ENCODE measurements at places on chromosomes 5 and 9. TPM values are rescaled to one million over a fixed set of nuclear protein-coding genes. Genes with fewer than 3 reads are reported as not detected.

DNA sequence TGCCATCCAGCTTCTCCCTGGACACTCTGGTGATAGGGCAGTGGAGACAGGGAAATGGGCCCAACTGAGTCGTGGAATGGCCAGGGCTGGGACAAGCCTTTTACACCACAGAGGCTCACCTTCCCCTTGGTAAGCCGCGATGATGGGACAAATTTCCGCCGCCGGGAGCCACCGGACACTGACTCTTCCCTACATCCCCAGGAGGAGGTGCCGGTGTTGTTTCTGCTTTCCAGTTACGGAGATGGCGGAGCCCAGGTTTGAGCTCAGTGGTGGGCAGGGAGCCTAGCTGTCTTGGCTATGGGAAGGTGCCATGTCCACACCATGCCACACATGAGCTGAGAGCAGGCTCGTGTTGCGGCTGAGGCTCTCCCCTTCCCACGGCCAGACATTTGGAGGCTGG, 19.9 kb upstream of the WNK2 start:
- DNase-seq = no peak
- H3K4me1 ChIP-seq = peaks cover 13% of the 10 kb centered on the region
- no peak overlapping the region for H3K4me3 ChIP-seq
- H3K27ac ChIP-seq = no peak overlapping the region

DNA sequence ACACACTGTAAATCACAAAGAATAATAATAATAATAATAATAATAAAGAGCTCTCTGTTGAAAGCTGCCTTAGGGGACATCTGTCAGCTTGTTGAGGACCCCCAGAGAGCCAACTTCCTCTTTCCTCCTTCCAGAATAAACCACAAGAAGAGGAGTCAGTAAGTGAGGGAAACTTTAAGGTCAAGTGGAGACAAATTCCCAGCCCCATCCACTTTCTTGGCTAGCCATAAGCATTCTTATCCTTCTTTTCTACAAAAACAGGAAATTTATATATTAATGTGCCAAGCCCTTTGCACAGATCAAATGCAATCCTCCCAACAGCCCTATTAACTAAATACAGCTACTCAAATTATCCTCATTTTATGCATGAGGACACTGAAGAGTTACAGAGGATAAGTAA, 9.4 kb upstream of the C5orf58 start:
- no peak for DNase-seq
- H3K4me3 ChIP-seq = no peak overlapping the region
- H3K4me1 ChIP-seq = peaks cover 8% of the 10 kb centered on the region

PHYHD1 gene
- total RNA-seq = 9.4 TPM

DNA sequence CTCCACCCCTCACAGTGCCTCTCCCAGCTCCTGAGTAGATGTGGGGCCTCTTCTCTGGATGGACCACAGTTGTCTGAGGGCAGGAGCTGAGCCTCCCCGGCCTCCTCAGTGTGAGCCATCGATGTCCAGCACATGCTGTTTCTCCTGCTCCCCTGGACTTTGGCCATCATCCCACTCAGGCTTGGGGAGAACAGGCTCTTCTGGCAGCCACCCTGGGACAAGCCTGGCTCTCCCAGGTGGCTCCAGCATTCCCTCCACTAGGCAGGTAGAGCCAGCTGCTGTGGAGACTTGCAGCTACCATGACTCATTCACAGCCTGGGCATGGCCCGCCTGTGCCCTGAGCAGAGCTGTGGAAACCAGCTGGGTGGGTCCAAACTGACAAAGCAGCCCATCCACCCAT, 77.0 kb downstream of the CSNK1A1 start:
- H3K27ac ChIP-seq = no peak overlapping the region
- H3K36me3 ChIP-seq = no peaks in the 10 kb centered on the region
- H3K4me1 ChIP-seq = no peaks in the 10 kb centered on the region
- no peak overlapping the region for H3K4me3 ChIP-seq
- no peak for DNase-seq
- no peaks in the 10 kb centered on the region for H3K27me3 ChIP-seq

GRCh38 chr9:85508616-85509015, 233.1 kb downstream of the AGTPBP1 start:
- H3K4me1 ChIP-seq = no peaks in the 10 kb centered on the region
- no peak overlapping the region for H3K27ac ChIP-seq
- H3K36me3 ChIP-seq = no peaks in the 10 kb centered on the region
- no peak for DNase-seq

DNA sequence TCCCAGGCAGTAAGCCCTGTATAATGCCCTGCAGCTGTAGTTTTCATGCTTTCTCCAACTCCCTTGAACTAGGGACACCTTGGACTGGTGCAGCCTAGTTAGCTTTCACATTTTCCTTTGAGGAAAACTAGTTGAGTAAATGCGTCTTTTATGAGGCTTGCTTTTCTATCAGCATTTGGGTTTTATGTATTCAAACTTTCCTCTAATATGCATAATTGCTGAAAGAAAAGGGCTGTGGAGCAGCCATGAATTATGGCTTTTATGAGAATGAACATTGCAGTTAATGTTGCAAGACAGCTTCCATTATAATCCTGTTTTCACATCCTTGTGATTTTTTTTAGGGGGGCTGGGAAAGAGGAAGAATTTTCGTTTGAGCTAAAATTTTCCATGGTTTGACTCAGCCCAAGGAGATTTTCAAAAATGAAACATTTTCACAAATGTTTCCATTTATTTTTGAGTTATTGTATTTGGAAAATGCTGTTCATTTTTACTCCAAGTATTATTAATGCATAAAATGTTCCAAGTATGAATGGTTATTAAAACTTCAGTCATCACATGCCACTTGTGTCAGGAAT, 57.9 kb upstream of the PPP3R2 start:
- H3K4me3 ChIP-seq = no peak overlapping the region
- H3K27ac ChIP-seq = no peak overlapping the region
- no peak for DNase-seq
- H3K4me1 ChIP-seq = no peaks in the 10 kb centered on the region
- no peaks in the 10 kb centered on the region for H3K27me3 ChIP-seq

- DNase-seq = no peak
- no peaks in the 10 kb centered on the region for H3K36me3 ChIP-seq
- no peaks in the 10 kb centered on the region for H3K27me3 ChIP-seq
- H3K4me1 ChIP-seq = no peaks in the 10 kb centered on the region
- no peak overlapping the region for H3K4me3 ChIP-seq
- no peak overlapping the region for H3K27ac ChIP-seq
These were observed 671.0 kb downstream of the DMRTA1 start for GRCh38 chr9:23117616-23118015.
